ENCODE measurements at places on chromosomes 1 and 21. TPM values are rescaled to one million over a fixed set of nuclear protein-coding genes. Genes with fewer than 3 reads are reported as not detected.

Gene TMEM81
- 2.1 TPM for total RNA-seq

Gene DNM3
- total RNA-seq = 1.8 TPM

Gene SIK1
- total RNA-seq = 314 TPM

Gene EXTL2
- 1.5 TPM for total RNA-seq

Gene CFHR3
- total RNA-seq = not detected

Gene PDZK1IP1
- not detected for total RNA-seq

Gene PLA2G2E
- total RNA-seq = not detected

Gene C1orf167
- not detected for total RNA-seq

Gene AZIN2
- 4.6 TPM for total RNA-seq

Gene FHAD1
- total RNA-seq = not detected

Gene ADCY10
- 0.11 TPM for total RNA-seq

Gene FAM78B
- total RNA-seq = not detected

Gene TTC39A
- not detected for total RNA-seq

Gene TPM3
- 345 TPM for total RNA-seq

Gene ESPN
- total RNA-seq = 3.9 TPM

Gene LORICRIN
- total RNA-seq = not detected

Gene TP73
- total RNA-seq = not detected

Gene NUP210L
- total RNA-seq = 0.03 TPM

Gene CXADR
- total RNA-seq = 0.53 TPM

Gene LCE1D
- total RNA-seq = not detected

Gene REG4
- not detected for total RNA-seq

Gene PLEKHN1
- 0.69 TPM for total RNA-seq

Gene OR2T11
- not detected for total RNA-seq

Gene WNT9A
- not detected for total RNA-seq

Gene CHIA
- not detected for total RNA-seq

Gene HMCN1
- 0.14 TPM for total RNA-seq

Gene HPCAL4
- 22.9 TPM for total RNA-seq

Gene BMP8B
- 0.06 TPM for total RNA-seq

Gene NOC2L
- total RNA-seq = 50.2 TPM

Gene LMO4
- total RNA-seq = 18.2 TPM

Gene BSND
- total RNA-seq = not detected

Gene S100A4
- total RNA-seq = 297 TPM

Gene TCP10L
- total RNA-seq = 0.34 TPM

Gene CR1L
- not detected for total RNA-seq

Gene FNDC5
- not detected for total RNA-seq

Gene MSH4
- total RNA-seq = 0.31 TPM

Gene PCP4
- not detected for total RNA-seq

Gene RHBG
- not detected for total RNA-seq

Gene LGR6
- 0.45 TPM for total RNA-seq

Gene SH2D5
- not detected for total RNA-seq

Gene S100A7
- total RNA-seq = not detected

Gene FAM72B
- 1.1 TPM for total RNA-seq

Gene TDRD10
- total RNA-seq = not detected

Gene OR2T35
- not detected for total RNA-seq

Gene BEND5
- 5.6 TPM for total RNA-seq

Gene ERICH3
- not detected for total RNA-seq

Gene CR2
- total RNA-seq = 1.2 TPM

Gene PGBD5
- not detected for total RNA-seq

Gene RGL1
- total RNA-seq = 1.2 TPM

Gene OR2M3
- total RNA-seq = not detected

Gene CADM3
- not detected for total RNA-seq

Gene HMGB4
- total RNA-seq = not detected

Gene PLOD1
- 1.6 TPM for total RNA-seq

Gene BRINP2
- total RNA-seq = not detected

Gene AMY1A
- total RNA-seq = not detected

Gene TIMM17A
- 46.2 TPM for total RNA-seq

Gene CLIC4
- 1.3 TPM for total RNA-seq

Gene AGT
- not detected for total RNA-seq
